Gastroesophageal sphincter (tissue), 4 donors: ENCODE measurements at places on chromosomes 1 and 21.

- ATAC-seq: no peak
These were observed 17.0 kb upstream of the RUNX3 start for GRCh38 chr1:24946861-24947658.

GRCh38 chr1:66237722-66238479, 296.1 kb upstream of the SGIP1 start:
- ATAC-seq: no peak

DNA sequence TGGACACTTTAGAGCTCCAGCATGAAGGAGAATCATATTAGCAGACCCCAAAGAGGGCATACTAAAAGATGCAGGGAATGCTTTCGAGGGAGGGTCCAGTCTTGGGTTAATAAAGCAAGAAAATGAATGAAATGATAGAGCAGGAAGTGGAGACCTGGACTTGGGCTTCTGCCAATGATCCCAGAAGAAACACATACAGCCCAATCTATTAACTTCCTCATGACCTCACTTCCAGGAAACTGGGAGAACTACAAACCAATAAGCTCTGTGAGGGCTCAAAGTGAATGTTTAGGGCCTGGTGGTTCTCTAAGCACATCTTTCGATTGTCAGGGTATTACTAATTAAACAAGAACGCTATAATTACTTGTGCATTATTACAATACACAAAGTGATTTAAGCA, 53.6 kb upstream of the SSX2IP start:
- ATAC-seq: no peak

GRCh38 chr1:193661385-193661784, 475.0 kb upstream of the B3GALT2 start:
- no peak for ATAC-seq

DNA sequence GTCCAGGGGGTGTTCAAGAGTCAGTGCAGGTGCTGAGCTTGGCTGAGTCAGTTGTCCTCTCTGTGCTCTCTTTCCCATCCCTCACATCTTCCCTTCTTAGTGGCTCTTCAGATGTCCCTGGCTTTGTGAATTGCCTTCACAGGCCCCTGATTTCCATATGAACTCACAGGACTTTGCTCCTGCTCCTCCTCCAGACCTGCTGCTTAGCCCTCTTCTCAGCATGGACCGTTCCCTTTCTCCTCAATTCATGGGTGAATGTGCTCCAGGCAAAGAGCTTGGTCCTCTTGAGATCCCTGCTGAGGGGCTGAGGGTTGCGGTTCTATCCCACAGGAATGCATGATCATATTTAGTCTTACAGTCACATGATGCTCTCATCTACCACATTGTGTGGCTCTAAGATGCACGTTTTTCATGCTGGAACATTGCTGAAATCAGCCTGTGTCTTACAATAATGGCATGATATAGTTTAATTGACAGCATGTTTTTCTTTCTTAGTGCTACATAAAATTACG, 30.5 kb downstream of the CACNA1E start:
- ATAC-seq: no peak

DNA sequence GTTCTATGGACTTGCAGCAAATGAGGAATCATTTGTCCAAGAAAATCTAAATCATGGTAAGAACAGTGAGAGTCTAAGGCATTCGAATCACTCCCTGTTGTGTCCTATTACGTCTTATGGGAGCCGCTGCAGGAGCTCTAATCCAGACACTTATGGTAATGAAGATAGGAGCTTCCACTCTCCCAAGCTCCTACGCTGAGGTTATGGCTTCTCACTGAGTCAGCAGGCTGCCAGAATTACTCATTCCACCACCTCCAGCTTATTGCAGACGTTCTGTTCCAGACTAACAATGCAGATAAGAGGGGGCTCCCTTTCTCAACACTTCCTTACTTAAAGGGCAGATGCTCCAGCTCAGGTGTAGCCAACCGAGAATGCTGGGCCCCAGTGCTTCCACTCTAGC, 212.6 kb downstream of the GREM2 start:
- no peak for ATAC-seq

DNA sequence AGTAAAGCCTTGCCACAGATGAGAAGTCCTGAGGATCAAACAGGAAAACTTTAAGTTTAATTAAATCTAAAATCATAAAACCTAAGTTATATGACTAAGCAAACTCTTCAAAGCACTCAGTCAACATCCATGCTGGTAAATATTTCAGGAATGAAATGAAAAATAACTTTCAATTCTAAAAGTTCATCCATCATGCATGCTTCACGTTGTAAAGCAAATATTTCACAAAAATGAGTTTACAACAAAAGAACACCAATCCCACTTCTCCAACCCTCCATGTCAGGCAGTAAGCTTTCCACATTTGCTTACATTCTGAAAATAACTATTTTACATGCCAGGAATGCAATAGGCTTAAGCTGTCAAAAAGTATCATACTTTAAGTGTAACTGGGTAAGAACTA, 16.8 kb downstream of the APP start:
- ATAC-seq: no peak
